ENCODE measurements at places on chromosomes 11 and 22. TPM values are rescaled to one million over a fixed set of nuclear protein-coding genes. Genes with fewer than 3 reads are reported as not detected.

Gene VWA5A
- 42.0 TPM for total RNA-seq

Gene INPP5J
- 4.5 TPM for total RNA-seq

Gene NRXN2
- 0.72 TPM for total RNA-seq

- H3K4me1 ChIP-seq = no peaks in the 10 kb centered on the region
- no peak overlapping the region for H3K4me3 ChIP-seq
- DNase-seq = no peak
- peaks cover 12% of the 10 kb centered on the region for H3K27me3 ChIP-seq
- no peaks in the 10 kb centered on the region for H3K36me3 ChIP-seq
Measured at GRCh38 chr11:7462706-7463105, 22.6 kb upstream of the OLFML1 start.

DNA sequence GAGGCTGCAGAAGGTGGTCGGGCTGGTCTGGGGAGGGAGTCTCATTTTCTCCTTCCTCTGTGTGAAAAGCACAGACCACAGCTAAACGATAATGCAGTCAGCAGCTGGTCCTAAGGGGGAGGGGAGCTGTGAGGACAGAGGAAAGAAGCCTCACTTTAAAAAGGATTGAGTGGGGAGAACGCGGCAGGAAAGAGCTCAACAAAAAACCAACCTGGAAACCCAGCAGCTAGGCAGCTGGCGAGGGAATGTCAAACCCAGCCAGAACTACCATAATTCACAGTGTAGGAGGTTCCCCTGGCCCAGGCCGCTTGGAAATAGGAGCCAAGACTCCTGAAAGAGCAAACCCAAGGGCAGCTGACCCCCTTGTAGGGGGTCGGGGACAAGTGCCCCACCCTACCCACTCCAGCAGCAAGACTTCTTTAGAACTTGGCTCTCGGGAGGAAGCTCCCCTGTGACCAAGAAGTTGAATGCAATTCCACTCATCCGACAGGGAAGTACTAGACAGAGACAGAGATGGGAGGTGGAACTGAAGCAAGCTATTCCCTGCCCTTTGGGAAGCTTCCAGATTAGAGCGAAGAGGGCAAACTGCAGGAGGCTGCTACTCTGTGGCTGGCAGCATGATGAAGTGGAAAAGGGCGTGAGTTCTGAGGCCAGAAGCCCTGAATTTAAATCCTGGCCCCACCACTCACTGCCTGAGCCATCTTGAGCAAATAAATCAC is 16.5 kb upstream of the DGKZ start:
- no peaks in the 10 kb centered on the region for H3K36me3 ChIP-seq
- H3K4me1 ChIP-seq = peaks cover 11% of the 10 kb centered on the region
- no peak for DNase-seq
- H3K4me3 ChIP-seq = no peak overlapping the region
- peaks cover 32% of the 10 kb centered on the region for H3K27me3 ChIP-seq
- no peak overlapping the region for H3K27ac ChIP-seq

DNA sequence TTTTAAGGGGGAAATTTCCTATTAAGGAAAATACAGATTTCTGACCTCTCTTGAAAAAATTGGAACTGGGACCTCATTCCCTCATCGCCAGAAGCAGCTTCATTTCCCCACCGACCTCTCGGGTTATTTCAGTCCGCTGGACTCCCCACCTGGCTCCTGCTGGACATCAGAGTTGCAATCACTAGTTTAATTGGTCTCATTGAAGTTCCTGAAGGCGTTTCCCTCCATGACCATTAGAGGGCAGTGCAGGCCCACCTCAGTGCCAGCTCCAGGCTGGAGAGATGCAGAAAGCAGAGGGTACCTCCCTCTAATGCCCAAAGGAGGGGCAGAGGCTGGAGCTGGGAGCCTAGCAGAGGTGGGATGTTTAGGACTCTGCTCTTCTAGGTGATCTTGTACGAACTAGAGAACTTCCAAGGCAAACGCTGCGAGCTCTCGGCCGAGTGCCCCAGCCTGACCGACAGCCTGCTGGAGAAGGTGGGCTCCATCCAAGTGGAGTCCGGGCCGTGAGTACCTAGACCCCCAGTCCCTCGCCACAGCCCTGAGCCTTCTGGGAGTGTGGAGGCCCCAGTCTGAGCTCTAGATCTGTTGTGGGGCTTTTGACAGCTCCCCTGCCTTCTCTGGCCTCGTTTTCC is 2.7 kb downstream of the CRYBB3 start:
- H3K27ac ChIP-seq = no peak overlapping the region
- H3K4me3 ChIP-seq = no peak overlapping the region
- no peaks in the 10 kb centered on the region for H3K4me1 ChIP-seq
- peak; percentile 67 for DNase-seq
- H3K27me3 ChIP-seq = no peaks in the 10 kb centered on the region
- no peaks in the 10 kb centered on the region for H3K36me3 ChIP-seq

- no peak for DNase-seq
- no peaks in the 10 kb centered on the region for H3K27me3 ChIP-seq
- H3K4me3 ChIP-seq = no peak overlapping the region
- peaks cover 4% of the 10 kb centered on the region for H3K4me1 ChIP-seq
- no peak overlapping the region for H3K27ac ChIP-seq
- no peaks in the 10 kb centered on the region for H3K36me3 ChIP-seq
Measured at GRCh38 chr11:93481279-93481678, 61.9 kb downstream of the SMCO4 start.

GRCh38 chr22:49613511-49614270 is 214.0 kb downstream of the BRD1 start:
- H3K27me3 ChIP-seq = no peaks in the 10 kb centered on the region
- H3K4me3 ChIP-seq = no peak overlapping the region
- H3K36me3 ChIP-seq = no peaks in the 10 kb centered on the region
- DNase-seq = peak; percentile 41

- no peak overlapping the region for H3K4me3 ChIP-seq
- no peak overlapping the region for H3K27ac ChIP-seq
- DNase-seq = no peak
- H3K4me1 ChIP-seq = no peaks in the 10 kb centered on the region
Measured at GRCh38 chr11:11740073-11740702, 101.6 kb upstream of the USP47 start.

GRCh38 chr11:95093548-95093947 is 3.9 kb downstream of the ENDOD1 start:
- DNase-seq = no peak
- no peaks in the 10 kb centered on the region for H3K36me3 ChIP-seq
- H3K27me3 ChIP-seq = no peaks in the 10 kb centered on the region
- peaks cover 14% of the 10 kb centered on the region for H3K4me1 ChIP-seq

DNA sequence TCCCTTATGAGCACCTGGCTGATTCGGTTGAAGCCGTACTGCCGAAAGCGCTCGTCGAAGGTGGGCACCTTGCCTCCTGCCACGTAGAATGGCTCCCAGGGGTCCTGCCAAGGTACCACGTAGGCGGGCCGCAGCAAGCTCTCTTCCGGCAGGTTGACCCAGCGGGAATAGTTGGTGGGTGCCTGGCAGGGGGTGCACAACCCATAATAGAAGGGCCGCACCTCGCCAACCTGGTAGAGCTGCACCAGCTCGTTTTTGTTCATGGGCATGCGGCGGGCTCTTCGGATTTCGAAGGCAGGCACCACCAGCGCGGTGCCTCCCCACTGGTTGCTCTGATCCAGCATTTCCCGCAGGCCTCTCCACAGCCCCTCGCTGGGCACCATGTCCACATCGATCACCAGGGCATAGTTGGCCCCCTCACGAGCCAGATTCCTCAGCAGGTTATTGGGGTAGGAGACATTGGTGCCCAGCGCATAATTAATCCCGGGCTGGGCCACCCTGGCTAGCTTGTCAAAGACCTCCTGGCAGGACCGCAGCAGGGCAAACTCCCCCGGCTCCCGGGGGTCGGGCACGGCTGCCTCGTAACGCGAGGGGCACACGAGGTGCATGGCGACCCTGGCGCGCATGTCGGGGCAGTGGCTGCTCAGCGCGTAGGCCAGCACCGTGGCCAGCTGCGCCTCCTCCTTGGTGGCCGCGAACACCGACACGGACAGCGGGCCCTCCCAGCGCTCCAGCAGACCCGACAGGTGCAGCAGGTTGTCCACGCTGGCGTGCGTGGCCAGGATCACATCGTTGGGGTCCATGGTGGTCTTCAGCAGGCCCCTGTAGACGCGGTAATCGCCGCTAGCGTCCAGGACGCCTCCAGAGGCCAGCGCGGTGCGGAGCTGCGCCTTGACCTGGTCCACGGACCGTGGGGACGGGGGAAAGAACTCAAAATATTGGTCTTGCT is 679 bp downstream of the B4GAT1 start:
- H3K27ac ChIP-seq = peak overlapping the region; percentile 87
- H3K4me1 ChIP-seq = peaks cover 30% of the 10 kb centered on the region
